ENCODE measurements at places on chromosomes 16 and 17.
A peak's percentile ranks its signal among the peaks of the same experiment; 100 is the strongest.

DNA sequence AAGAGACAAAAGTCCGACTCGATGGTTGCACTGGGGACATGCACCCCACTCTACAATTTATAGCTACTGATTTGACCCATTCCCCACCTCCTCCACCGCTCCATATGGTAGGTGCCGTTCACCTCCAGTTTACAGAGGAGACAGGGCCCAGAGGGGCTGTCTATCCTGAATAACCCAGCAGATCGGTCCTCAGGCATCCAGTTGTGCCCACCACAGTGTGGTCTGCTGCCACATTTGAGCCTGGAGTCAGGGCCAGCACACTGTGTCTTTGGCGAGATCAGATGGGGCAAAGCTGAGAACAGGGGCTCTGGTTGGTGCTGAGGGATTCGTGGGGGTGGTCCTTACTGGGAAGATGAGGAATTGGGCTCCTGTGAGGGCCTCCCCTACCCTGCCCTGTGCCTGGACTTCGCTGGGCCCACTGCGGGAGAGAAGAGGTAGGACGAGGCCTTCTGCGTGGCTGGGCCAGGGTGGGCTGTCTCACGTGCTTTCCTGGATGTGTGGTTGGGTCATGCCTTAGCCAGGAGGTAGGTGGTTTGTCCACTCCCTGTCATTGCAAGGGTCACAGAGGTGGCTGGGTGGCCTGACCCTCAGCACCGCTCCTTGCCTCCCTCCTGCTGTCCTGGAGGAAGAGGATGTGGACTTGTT is 2.8 kb downstream of the ADCY7 start:
- DNase-seq: no peak

GRCh38 chr17:4326608-4327007 is 39.9 kb downstream of the UBE2G1 start:
- no peak for DNase-seq

DNA sequence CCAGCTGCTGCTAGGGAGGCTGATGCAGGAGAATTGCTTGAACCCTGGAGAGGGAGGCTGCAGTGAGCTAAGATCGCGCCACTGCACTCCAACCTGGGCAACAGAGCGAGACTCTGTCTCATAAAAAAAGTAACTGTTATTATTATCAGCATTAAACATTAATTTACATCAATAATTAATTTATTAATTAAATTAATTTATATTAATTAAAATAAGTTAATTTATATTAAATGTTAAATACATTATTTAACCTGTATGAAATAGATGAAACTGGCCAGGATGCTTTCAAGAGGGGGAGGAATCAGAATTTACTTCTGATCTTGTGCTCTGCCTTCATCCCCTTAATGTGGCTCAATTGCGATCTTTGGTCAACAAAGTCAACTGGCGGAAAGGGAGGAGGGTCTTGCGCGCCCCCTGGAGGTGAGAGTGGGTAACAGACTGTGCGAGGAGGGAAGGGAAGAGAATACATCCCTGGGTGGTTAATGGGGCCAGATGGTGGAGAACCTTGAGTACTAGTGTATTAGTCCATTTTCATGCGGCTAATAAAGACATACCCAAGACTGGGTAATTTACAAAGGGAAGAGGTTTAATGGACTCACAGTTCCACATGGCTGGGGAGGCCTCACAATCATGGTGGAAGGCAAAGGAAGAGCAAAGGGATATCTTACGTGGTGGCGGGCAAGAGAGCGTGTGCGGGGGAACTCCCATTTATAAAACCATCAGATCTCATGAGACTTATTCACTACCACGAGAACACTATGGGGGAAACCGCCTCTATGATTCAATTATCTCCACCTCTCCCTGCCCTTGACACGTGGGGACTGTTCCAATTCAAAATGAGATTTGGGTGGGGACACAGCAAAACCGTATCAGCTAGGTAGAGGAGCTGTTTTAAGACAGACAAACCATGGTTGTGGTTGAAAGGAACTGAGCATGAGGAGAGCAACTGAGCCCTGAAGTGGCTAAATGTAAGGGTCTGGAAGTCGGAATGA is 15.7 kb upstream of the CPPED1 start:
- DNase-seq: peak; percentile 47

DNA sequence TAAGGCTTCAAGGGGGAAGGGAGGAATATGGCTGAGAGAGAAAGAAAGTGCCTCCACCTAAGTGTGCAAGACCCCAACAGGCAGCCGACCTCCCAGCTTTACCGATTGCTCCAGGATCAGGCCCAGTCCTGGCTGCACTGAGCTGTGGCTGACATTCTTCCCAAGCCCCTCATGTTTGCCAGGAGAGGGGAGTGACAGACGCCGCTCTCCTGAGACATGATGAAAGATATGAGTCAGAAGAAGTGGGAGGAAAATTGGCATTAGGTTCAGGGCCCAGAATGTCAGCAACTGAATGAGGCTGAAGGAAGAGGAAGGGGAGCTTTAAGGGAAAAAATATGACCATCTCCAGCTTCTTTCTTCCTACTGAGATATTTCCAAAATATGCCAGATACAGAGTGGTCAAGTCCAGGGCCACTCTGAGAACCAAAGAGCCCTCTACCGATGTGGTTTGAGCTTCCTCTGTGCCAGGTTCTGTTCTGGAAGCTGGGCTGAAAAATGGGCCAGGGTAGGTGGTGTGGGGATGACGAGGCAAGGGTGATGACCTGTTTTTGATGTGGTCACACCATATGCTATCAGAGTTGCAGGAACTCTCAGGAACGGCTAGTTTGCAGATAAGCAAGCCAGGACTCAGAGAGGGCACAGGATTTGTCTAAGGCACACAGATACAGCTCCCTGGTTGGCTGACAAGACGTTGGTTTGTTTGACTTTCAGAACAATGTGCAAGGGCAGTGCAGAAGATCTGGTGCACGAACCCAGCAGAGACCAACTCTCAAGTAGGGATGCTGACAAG is 176.7 kb downstream of the SOX9 start:
- DNase-seq: no peak

DNA sequence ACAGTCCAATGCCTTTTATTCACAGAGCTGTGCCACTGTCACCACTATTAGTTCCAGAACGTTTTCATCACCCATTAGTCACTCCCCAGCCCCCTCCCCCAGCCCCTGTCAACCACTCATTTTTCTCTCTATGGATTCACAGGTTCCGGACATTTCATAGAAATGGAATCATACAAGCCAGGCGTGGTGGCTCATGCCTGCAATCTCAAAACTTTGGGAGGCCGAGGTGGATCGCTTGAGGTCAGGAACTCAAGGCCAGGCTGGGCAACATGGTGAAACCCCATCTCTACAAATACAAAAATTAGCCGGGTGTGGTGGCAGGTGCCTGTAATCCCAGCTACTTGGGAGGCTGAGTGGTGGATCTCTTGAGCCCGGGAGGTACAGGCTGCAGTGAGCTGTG is 759 bp upstream of the PAM16 start:
- no peak for DNase-seq

GRCh38 chr17:45783593-45784292 is 377 bp upstream of the CRHR1 start:
- peak; percentile 8 for DNase-seq
